ENCODE measurements at places on chromosomes 4 and X. TPM values are rescaled to one million over a fixed set of nuclear protein-coding genes. Genes with fewer than 3 reads are reported as not detected.

Gene SPIN2A
- total RNA-seq: 3.3 TPM

Gene IL13RA2
- not detected for total RNA-seq

Gene KLHL4
- total RNA-seq: not detected

Gene HPGD
- total RNA-seq: not detected

Gene GAGE12E
- total RNA-seq: not detected

Gene HSFX1
- 2.9 TPM for total RNA-seq

Gene ATP1B4
- not detected for total RNA-seq

Gene AREG
- total RNA-seq: 4.6 TPM

Gene SLC9A6
- total RNA-seq: 14.5 TPM

Gene SSX4
- not detected for total RNA-seq

Gene COX7B2
- total RNA-seq: not detected

- DNase-seq: no peak
Measured at GRCh38 chrX:148872881-148873280, 372.5 kb downstream of the AFF2 start.

- DNase-seq: no peak
Measured at GRCh38 chr4:20723463-20723862, 23.2 kb downstream of the PACRGL start.

DNA sequence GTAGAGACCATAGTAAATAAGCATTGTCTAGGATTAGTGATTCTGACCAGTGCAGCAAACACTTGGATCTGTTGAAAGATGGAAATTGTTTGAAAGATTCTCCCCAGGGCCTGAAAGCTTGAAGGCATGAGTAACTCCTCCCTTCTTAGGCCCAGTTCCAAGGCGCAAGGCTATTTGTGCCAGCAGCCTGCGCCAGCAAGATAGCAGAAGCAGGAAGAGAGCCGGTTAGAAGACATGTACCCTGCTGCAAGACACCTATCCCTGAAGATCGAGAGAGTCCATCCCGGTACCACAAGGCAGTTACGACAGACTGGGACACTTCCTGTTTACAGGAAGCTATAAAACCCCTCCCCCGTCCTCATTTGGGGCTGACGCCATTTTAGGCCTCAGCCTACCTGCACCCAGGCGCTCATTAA, 72.4 kb upstream of the JADE1 start:
- DNase-seq: no peak

DNA sequence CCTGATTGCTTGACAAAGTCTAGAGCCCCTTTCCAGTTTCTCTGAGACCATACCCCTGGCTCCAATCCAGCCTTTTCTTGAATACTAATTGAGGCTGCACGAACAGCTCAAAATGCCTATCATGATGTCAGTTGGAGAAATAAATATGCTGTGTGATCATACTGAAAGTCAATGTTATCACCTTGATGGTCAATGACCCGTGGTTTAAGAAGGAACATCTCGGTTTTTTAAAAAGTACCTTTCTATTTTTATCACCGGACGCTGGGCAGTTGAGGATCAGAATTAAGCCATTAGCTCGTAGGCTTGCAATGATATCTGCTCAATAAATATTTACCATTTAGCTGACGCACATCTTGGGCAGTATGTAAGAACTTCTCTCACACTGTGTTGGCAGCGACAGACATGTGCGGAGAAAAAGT, 852 bp upstream of the WDR44 start:
- DNase-seq: no peak

GRCh38 chr4:86670298-86670697, 76.2 kb downstream of the PTPN13 start:
- no peak for DNase-seq

GRCh38 chrX:134963041-134963440, 27.8 kb upstream of the SMIM10 start:
- no peak for DNase-seq

GRCh38 chr4:20393486-20394100, 141.9 kb downstream of the SLIT2 start:
- no peak for DNase-seq

DNA sequence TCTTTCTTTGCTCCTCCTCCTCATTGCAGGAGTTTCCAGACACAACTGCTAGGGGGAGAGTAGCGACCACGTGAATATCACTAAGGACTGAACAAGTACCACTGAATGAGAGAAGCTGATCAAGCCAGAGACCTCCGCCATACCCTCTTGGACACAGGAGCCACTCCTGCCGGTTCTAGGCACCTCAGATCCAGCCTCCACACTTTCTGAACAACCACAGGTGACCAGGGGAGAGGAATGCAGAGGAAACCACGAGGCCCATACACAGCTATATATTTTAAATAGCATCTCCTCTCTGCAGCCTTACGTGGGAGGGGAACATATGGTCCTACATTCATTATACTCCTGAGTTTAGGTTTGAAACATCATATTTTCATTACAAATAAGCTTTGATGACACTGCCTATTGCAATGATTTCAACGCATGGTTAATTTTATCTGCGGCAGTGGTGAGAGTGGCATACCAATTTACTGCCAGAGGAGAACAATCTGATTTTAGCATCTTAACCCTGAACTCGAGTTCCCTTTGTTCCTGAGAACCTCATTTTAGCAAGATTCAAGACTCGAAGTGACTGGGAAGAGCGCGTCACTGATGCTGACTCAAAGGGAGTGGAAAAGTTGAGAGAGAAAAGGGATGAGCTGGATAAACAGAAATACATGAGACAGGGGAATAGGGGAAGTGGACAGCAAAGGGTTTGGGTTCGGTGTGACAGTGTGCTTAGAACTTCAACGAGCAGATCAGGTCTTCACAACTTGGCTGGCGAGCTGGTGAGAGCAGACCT, 231.7 kb upstream of the PPARGC1A start:
- DNase-seq: no peak

- DNase-seq: no peak
Measured at GRCh38 chrX:119677654-119677981, 15.3 kb downstream of the SEPTIN6 start.

DNA sequence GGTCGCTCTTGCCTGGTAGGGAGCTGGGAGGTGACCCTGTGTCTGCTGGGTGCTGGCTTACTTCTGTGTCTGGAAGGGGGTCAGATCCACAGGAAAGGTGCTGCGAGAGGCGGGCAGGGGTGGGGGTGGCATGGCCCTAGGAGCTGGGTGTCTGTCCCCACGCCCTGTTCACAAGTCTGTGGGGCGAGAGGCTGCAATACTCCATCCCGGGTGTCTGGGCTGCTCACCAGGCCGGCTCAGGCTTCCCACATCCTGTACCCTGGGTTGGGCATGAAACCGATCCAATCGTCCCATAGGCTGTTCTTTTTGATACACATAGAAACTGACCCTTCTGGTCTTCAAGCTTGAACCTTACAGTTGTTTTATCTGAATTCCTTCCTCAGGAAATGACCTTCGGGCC, 993 bp upstream of the CTAG2 start:
- no peak for DNase-seq

DNA sequence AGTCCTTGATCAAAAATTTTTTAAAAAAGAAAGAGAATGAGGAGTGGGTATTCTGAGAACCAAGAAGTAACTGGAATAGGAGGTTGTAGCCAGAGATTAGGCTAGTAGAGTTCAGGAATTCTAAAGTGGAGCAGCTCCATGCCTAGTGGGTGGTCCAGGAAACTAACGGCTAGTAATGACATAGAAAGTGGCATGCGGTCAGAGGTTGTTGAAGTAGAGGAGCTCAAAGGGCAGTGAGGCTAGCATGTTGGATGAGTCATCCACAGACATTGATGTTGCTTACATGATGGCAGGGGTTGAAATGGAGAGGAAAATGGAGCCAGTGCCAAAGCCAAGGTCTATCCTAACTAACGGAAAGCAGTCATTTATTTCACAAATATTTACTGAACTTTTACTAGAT, 42.1 kb downstream of the TEX13B start:
- DNase-seq: no peak

DNA sequence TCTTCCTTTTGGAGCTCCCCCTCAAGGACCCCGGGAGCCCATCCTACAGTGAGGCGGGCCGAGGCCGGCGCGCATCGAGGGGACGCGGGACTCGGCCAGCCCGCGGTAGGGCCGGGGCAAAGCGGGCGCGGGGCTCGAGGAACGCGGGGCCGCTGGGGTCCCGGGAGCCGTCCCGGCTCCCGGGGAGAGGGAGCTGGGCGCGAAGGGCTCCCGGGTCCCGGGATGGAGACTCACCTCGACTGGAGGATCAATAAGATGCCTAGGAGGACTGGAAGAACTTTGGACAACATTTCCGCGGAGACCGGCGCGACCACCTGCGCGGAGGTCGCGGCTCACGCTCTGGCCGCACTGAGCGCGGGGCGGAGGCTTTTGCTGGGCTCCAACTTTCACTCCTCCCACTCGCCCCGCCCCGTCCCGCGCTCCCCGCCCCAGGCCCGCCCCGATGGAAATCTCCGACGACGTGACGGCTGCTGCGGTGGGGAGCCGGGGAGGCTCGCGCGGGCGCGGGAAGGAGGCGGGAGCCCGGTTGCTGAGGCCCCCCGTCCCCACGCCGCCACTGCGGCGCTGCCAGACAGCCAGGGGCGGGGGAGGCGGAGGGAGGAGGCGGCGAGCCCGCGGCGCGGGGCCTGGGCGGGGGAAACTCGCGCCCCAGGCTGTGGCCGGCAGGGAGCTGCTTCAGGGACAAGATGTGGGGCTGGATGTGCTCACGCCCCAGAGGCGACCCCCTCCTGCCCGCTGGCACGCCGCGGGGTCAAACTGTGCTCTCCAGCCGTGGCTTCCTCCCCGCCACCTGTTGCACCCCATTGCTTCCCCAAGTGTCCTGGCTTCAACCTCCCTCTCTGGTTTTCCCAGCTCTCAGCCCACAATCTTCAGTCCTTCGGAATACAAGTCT, at the start of gene GABRE:
Gene GABRE (minus strand): TSS at position 341 of the 892 bp plus-strand sequence. CDS start 51 bp downstream, at position 290.
- no peak for DNase-seq

DNA sequence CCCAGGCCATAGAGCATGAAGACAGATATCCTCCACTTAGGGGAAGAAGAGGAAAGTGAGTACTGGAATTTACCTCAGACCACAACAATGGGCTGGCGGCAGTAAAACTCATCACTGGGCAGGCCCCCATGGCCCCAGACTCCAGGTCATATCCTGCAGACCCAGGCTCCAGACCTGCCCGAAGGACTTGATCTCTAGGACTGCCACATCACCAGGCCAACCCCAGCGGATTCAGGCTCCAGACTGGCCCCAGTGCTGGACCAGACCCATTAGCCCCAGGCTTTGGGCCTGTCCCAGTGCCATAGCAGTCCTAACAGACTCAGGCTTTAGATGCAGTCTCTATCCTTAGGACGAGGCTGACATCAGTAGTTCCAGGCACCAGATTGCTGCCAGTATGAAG, 190.6 kb downstream of the DLG3 start:
- DNase-seq: no peak

DNA sequence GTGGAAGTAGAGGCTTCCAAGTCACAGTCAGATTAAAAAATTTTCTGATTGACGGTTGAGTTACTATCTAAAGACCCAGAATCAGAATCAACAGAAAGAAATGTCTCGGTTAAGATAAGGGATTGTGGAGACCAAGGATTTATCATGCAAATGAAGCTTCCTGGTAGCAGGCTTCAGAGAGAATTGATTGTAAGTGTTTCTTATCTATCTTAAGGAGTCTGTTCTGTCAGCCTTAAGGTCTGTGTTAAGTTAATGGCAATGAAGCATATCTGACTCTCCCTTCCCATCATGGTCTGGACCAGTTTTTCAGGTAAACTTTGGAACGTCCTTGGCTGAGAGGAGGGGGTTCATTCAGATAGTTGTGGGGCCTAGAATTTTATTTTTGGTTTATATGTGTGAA, 780.2 kb downstream of the FAM133A start:
- DNase-seq: no peak

DNA sequence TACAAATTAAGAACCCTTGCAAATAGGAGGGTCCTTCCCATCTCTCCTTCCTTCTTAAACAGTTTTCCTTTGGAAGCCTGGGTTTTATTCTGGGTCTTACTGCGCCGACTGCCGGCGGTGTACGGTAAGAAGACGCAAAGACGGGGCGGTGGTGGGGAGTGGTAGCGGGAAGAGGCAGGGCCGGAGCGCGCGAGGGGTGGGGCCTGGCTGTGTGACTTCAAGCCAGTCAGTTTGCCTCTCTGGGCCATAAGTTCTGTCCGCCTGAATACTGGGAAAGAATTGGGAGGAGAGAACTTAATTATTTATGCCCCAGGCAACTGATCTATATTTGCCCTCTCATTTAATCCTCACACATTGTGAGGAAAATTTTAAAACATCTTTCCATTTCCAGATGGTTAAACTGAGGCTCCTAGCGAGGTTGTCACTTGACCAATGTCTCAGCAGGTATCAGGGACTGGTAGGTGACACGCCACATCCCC, 726 bp upstream of the KANTR start:
- peak; percentile 77 for DNase-seq

DNA sequence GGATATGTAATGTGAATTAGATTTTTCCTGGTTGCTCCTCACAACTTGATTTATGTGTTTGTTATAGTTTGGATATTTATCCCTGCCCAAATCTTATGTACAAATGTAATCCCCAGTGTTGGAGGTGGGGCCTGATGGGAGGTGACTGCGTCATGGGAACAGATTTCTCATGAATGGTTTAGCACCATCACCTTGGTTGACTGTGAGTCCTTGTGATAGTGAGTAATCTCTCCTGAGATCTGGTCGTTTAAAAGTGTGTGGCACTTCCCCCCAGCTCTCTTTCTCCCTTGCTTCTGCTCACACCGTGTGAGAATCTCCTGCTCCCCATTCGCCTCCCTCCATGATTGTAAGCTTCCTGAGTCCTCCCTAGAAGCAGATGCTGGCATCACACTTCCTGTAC, 2.2 kb downstream of the MID2 start:
- no peak for DNase-seq

DNA sequence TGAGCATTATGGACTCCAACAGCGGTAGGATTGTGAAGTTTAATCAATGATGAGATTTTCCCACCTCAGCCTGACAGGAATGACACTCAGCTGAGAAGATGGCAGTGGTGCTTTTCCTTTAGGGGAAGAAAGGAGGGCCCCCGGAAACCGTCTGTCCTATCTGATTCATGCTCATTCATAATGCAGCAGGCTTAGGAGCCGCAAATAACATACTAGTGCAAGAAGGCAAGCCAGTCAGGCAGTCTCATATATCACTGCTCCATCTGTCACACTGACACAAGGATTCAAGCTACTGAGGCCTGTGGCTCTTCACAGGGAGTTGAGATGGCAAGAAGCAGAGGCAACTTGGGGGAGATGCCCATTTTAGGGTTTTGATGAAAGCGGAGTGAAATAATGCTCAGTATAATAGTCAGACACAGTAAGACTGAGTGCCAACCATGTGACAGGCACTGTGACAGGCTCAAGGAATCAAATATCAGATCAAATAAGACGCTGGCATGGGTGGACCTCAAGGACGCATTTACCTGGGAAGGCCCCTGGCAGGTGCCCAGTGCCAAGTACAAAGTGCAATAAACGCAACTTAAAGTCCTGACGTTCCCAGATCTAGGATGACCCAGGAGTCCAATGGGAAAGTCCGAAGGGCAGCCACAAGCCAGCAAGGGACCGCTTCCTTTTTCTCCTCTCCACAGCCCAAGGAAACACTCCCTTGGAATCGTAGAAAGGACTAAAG, 63.4 kb downstream of the FHDC1 start:
- DNase-seq: no peak

DNA sequence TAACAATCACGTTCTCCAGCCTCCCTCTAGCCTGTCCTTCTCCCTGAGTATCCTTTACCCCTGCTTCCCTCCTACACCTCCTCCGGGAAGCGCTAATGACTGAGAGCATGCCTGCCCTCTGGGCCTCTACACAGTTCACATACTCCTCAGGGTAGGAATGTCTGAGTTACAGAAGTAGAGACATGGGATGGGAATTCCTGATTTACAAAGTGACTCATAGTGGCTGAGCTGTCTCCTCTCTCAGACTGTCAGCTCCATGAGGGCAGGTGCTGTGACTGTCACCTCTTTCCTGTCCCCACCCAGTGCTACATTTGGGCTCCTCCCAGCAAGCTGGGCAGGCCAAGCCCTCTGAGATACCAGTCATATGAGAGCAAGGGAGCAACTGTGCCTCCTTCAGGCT, 2.6 kb downstream of the LAS1L start:
- DNase-seq: no peak

Measured in B cell (primary cell).